ENCODE measurements at places on chromosomes 16 and 17.

GRCh38 chr17:9677411-9677810 lies 32.1 kb downstream of the USP43 start:
- DNase-seq, result no peak

GRCh38 chr16:75648265-75649076 lies 898 bp downstream of the TERF2IP start:
- peak; percentile 76 for DNase-seq

DNA sequence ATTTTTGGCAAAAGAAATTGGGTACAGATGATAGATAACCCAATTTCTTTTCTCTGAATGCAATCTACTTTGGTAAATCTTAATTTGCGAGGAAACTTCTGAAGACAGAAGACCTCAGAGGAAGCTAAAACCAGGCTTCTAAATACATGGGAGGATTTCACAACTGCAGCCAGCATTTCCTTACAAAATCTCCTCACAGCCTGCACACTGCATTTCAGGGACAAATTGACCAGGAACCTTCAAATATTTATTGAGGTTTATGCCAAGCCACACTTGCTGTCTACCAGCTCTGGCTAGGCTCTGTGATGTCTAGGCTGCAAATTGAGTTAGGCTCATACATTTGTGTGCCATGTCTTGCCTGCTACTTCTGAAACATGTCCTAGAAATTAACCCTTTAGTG lies 167.3 kb upstream of the CDH5 start:
- no peak for DNase-seq

DNA sequence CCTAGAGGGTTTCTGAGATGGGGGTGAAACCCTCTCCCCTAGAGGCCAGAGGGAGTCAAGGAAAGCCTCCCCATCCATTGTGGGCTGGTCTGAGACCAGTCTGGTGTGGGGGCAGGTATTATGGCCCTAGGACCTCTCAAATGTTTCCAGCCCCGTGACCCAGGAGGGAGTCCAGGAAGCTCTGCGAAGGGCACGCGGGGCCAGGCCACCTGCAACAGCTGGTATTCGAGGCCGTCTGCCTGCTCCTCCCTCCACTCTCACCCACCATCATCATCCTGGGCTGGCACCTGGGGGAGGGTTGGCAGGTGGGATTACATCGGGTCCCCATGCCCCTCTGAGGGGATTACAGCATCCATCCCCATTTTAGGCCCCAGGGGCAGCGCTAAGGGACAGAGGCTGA lies 38.1 kb upstream of the DLX4 start:
- DNase-seq, result no peak

DNA sequence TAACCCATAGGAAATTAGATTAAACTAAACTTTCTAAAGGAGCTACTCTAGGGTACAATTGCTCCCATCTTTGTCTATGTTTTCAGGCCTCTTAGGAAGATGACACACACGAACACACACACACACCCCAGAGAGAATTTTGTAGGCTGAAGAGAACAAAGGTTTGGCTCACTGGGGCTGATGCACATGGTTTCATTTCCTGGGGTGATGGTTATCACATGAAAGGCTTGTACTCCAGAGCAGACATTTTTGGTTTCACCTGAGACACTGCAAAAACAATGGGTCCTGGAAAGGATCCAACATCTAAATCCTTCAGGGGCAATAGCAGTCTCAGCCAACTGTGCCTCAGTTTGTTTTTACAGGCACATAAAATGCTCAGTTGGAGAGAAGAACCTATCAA lies 62.8 kb downstream of the GRB7 start:
- DNase-seq, result no peak

- no peak for DNase-seq
Observed at GRCh38 chr16:78764478-78764877, 665.0 kb downstream of the WWOX start.

DNA sequence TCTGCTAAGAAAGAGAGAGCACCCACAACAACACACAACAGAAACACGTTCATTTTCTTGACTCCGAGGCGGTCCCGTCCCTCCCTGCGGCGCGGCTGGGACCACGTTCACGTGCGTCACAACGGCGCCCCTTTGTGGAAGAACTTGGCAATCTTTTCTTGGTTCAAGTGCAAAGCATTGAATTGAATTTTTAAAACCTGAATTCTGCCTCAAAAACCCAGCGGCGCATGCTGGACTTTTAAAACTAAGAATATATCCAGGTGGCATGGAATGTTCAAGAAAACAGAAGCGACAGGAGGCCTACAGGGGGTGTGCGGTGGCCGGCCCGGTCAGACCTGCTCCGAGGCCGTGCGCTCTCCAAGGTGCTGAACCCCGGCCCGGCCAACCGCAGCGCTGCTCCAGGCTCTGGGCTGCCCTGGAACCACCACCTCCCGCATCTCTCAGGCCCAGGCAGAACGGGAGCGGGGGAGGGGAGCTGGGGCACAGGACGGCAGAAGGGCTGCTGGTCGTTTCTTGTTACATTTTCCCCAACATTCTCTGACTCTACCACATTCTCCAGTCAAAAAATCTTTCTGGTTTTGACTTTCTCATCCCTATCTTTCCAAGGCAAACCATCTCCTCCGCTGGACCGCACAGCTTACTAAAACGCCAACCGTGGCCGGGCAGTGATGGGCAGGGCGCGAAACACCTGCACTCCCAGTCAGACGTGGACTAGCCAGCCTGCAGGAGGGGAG lies 3.4 kb upstream of the HEXD start:
- DNase-seq, result peak; percentile 47

DNA sequence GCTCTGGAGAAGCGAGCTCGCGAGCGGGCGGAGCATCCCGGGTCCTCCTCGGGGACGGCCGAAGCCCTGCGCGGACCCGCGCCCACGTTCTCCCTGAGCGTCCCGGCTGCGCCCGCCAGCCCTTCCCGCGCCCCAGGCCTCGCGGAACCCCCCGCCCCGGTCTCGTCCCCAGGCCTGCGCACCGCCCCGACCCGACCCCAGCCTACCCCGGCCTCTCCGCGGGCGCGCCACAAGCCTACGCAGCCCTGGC lies 159 bp downstream of the USP36 start:
- no peak for DNase-seq

DNA sequence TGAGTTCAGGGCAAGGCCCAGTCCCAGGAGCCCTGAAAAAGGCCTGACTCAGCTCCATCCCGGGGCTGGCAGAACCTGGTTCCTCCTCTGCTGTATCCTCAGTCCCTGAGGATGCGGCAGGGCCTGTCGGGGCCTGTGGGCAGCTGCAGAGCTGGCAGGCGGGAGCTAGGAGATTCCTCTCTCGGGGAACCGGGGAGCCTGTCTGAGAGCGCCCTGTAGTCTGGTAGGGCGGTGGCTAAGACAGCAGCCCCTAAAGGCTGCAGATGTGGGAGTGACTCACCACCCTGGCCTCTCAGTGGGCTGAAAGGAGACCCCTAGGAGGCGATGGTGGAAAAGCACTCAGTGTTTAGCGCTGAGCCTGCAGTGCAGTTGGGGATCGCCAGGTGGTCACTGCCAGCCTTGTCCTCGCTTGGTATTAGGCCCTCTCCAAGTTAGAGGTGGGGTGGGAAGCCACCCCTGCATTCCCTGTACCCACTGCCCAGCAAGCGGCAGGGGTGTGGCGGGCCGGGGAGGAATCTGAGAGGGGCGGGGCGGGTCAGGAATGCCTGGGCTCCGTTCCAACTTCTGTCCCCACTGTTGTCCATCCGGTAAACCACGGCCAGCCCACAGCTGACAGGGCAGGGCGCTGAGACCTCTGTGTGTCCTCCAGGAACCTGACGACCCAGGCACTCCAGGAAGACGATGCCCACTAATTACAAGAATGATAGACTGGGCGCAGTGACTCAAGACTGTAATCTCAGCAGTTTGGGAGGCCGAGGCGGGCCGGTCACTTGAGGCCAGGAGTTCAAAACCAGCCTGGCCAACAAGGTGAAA lies 29.5 kb upstream of the CDH1 start:
- no peak for DNase-seq

Measured in left renal cortex interstitium (tissue), 4 donors.